ENCODE measurements at places on chromosomes 1 and 21. TPM values are rescaled to one million over a fixed set of nuclear protein-coding genes. Genes with fewer than 3 reads are reported as not detected.

DNA sequence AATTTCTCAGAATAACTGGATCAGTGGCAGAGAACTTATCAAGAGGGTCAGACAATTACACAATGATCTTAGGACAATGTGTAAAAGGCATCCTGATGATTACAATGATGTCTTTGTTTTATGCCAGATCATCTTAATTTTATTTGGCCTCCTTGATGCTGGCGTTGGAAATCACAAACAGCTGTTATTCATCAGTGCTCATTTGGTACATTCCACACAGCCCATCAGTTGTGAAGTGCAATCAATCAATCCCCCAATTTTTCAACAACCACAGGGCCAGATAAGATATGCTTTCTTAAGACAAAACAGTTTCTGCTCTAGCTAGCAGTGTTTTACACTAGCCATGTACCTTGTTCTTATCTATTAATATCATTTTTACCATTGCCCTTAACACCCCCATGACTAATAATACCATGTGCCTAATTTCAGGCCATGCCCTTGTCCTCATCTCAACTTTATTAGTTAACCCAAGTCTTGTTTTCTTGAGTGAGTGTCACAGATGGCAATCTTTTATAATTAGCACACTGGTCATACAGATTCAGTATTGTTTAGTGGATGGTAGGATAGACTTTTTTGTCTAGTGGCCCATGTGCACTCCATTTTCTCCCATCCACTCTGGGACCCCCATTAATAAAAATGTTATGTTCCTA lies 40.8 kb upstream of the COL24A1 start:
- no peaks in the 10 kb centered on the region for H3K27me3 ChIP-seq
- no peak overlapping the region for H3K27ac ChIP-seq
- H3K4me1 ChIP-seq = no peaks in the 10 kb centered on the region

DNA sequence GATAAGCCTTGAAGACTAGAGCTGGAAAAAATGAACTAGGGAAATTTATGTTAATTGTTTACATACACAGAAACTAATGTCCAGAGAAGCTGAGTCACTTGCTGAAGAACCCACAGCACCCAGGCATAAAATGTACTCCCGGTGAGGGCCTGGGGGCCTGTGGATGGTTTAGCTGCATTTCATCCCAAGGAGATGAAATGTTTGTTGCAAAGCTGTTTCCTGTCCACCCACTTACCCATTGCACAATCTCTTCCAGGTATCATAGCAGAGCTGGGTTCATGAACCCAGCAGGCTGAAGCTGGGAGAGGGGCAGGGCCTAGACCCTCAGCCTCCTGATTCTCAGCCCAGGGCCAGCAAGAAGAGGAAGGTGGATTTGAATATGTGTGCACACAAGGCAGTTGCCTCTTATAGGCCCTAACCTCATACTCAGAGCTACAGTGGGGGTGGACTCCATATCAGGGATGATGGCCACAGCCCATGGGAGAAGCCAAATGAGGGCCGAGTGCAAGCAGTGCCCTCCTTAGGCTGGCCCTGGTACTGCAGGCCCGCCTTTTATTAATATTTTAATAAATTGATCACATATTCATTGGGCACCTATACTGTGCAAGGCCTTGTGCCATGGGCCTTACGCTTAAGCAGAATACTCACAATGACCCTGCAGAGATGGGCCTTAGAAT lies 110.8 kb downstream of the LACTBL1 start:
- H3K36me3 ChIP-seq = no peaks in the 10 kb centered on the region
- no peaks in the 10 kb centered on the region for H3K4me1 ChIP-seq
- H3K27ac ChIP-seq = no peak overlapping the region
- peak; percentile 43 for DNase-seq

DNA sequence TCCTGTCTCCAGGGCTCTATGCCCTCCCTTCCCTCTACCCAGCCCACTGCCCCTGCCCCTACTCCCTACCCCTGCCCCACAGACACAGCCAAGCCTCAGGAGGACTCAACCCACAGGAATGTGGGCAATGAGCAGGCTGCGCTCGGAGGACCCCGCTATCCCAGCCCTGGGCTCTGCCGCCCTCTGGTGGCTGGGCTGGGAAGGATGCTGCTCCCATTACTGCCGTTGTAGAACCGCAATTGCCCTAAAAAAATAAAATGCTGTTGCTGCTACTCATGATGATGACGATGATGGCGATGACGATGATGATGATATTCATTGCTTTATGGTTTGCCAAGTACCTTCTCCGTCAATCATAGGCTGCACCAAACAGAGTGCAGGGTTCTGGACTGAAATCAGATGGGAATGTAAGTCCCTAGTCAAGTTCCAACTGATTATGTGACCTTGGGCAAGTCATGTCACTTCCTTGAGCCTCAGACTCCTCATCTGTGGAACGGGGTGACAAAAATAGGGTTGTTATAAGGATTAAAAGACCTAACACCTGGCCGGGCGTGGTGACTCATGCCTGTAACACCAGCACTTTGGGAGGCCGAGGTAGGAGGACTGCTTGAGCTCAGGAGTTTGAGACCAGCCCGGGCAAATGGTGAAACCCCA lies 24.6 kb downstream of the ARHGEF19 start:
- no peak overlapping the region for H3K27ac ChIP-seq
- peak; percentile 83 for DNase-seq
- peaks cover 4% of the 10 kb centered on the region for H3K4me1 ChIP-seq
- H3K4me3 ChIP-seq = no peak overlapping the region

DNA sequence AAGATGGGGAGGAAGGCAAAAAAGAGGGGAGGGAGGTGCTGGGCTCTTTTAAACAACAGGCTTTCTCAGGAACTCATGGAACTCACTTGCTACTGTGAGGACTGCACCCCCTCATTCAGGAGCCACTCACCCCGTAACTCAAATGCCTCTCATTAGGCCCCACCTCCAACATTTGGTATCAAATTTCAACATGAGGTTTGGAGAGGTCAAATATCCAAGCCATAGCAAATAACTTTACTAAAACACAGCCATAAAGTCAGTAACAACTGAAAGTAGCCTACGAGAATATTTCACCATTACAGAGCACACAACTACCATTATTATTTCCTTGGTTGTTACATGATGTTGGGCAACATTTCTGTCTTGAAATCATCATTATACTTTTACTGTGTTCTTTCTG lies 13.1 kb upstream of the DMRTB1 start:
- H3K27ac ChIP-seq = no peak overlapping the region
- DNase-seq = no peak
- H3K4me1 ChIP-seq = no peaks in the 10 kb centered on the region
- no peaks in the 10 kb centered on the region for H3K36me3 ChIP-seq

The CFHR2 gene
- not detected for total RNA-seq

The C1QC gene
- total RNA-seq = not detected

The GBP6 gene
- 0.61 TPM for total RNA-seq

The ALX3 gene
- not detected for total RNA-seq

Measured in activated CD8-positive, alpha-beta T cell treated with anti-CD3 and anti-CD28 coated beads for 36 hours (primary cell).